Stimulated activated CD8-positive, alpha-beta memory T cell treated with anti-CD3 and anti-CD28 coated beads, Interleukin-15, amount 100 ng/mL, for 1 hour (primary cell): ENCODE measurements at places on chromosomes 5 and 9.

- DNase-seq, result no peak
Observed at GRCh38 chr9:132155568-132155895, 6.3 kb upstream of the NTNG2 start.

DNA sequence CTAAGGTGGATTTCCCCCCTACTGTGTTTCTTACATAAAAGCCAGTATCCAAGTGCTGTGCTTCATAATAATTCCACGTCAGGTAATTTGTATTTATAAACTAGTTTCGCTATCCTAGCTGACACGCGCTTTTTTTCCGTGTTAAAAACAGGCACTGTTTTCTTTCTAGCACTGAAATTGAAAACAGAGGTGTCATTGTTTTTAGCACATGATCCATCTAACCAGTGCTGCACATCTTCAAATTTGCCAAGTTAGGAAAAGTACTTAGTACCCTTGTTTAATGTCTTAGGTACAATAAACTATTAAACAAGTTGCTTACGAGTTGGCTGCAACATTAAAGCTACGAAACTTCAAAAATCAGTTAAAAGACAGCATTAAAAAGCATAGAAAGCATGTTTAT is 49.9 kb downstream of the JMY start:
- DNase-seq, result no peak

GRCh38 chr5:81827500-81827899 is 76.6 kb upstream of the SSBP2 start:
- no peak for DNase-seq

DNA sequence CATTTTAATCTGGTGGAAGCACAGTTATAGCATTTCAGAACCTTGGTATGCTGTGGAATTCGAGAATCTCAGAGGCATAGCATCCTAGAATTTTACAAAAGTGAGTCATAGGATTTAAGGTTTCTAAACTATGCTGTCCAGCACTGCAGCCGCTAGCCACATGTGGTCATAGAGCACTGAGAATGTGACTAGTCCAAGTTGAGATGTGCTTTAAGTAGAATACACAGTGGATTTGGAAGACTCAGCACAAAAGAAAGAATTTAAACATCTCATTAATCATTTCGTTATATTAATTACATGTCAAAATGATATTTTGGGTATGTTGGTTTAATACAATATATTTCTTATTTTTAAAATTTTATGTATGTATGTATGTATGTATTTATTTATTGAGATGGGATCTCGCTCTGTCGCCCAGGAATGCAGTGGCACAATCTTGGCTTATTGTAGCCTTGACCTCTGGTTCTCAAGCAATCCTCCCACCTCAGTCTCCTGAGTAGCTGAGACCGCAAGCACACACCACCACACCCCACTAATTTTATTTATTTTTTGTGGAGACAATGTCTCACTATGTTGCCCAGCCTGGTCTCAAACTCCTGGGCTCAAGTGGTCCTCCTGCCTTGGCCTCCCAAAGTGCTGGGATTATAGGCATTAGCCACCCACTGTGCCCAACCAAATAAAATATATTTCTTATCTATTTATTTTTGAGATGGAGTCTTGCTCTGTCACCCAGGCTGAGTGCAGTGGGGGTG is 20.4 kb upstream of the RPS14 start:
- DNase-seq, result no peak

DNA sequence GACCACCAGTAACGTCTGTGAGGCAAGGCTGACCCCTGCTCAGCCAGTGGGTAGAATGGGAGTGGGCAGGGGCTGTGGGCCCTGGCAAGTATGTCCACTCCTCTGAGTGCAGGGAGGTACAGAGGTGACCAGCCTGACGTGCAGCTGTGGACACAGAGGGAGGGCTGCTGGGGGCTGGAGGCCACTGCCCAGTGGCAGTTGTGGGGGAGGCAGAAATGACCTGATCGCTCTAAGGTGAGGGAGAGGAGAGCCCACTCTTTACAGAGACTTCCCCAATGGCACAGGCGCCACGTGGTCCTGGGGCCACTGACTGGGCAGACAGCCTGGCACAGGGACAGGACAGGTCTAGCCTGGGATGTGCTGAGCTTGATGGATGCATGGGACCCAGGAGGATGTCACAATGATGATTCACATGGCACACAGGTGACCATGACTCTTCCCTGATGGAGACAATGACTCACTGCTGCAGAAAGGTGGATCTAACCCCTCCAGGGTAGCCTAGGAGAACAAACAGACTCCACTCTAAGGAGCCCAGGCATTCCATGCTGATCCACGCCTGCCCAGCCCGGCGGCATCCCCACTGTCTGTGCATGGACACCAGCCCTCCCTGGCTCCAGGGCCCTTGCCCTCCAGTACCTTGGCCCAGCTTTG is 7.7 kb downstream of the LPCAT1 start:
- DNase-seq, result no peak

- DNase-seq, result no peak
Observed at GRCh38 chr5:126846344-126846743, 69.4 kb downstream of the LMNB1 start.

GRCh38 chr9:129930743-129931142 is 95.5 kb downstream of the USP20 start:
- no peak for DNase-seq

DNA sequence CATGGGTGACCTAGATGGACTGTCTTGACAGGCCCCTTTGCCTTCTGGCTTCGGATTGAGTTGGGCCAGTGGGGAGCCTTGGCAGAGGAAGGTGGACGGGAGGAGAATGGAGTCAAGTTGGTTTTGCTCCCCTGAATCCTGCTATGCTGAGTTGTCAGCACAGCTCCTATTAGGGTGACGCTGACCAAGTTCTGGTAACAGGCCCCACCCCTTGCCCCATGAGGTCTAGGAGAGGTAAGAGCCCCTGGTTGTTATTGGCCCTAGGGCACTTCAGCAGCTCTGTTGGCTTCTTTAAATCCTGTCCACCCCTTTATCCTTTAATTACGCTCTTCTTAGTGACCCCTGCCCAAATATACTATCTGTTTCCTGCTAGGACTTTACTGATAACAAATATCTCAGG is 39.4 kb upstream of the KIF2A start:
- DNase-seq, result no peak

DNA sequence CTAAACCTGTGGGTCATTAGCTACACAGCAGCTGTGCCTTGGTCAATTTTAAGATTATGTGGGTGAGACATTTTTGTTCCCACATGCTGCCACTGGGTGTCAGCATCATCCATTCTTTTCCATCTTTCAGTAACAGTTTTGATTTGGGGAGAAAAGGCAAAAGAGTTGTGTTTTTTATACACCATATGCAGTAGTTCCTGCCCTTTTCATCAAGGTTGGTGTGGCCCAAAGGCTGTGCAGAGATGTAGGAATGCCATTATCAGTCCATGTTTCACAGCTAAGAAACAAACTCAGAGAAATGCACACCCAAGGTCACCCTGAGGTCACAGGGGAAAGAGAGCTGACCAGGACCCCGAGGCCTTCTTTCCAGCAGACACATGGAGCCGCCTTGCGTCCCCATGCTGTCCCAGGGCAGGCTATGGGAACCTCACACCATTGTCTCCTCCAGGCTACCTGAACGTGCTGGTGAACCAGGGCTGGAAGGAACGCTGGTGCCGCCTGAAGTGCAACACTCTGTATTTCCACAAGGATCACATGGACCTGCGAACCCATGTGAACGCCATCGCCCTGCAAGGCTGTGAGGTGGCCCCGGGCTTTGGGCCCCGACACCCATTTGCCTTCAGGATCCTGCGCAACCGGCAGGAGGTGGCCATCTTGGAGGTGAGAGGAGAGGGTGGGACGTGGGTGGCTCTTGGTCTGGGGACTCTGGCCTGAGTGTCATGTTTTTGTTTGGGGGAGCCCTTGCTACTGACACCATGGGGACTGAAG is 27.8 kb upstream of the GRPEL2 start:
- peak; percentile 5 for DNase-seq
